ENCODE measurements at places on chromosomes 3 and 15. TPM values are rescaled to one million over a fixed set of nuclear protein-coding genes. Genes with fewer than 3 reads are reported as not detected.

MME gene
- total RNA-seq = 34.5 TPM

SLC15A2 gene
- 24.2 TPM for total RNA-seq

LOXL1 gene
- 7.9 TPM for total RNA-seq

GPR171 gene
- total RNA-seq = 0.79 TPM

CHRNA3 gene
- total RNA-seq = 4.5 TPM

GPR176 gene
- 28.3 TPM for total RNA-seq

AP3B2 gene
- 19.3 TPM for total RNA-seq

LMAN1L gene
- 0.11 TPM for total RNA-seq

CCR9 gene
- total RNA-seq = 2.0 TPM

SLC28A1 gene
- 0.22 TPM for total RNA-seq

FILIP1L gene
- total RNA-seq = 18.7 TPM

TMEM42 gene
- total RNA-seq = 11.1 TPM

GOLGA8Q gene
- total RNA-seq = 2.4 TPM

DNA sequence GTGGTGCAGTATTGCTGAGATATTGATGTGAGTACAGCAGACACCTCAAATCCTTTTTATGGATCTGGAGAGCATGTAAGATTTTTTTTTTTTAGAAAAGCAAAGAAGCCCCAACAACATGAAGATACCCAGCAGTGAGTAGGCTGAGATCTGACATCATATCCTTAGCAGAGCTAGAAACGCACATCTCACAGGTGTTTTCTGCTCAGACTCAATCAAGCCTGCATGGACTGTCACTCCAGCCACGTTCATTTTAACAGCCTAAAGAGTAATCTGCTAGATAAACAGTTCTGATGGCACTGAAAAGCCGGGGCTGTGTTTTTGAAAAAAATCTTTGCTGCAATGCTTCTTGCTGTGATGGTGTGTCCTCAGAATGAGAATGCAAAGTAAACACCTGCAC lies 544.2 kb downstream of the FGF12 start:
- DNase-seq = no peak

DNA sequence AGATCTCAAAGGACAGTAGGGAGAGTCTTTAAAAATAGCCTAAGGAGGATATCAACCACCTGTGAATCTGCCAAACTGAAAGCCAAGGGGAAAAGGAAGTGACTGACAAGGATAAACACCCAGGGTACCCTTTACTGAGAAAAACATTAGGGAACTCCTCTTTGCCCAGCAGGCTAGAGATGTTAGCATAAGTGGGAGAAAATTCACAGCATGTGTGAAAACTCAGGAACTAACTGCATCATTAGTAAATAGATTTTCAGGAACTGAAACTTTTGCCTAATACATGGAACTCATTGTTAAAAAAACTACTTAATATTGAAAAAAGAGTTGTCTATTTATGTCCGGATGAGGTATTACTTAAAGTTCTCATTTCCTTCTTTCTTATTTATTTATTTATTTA lies 375.5 kb downstream of the NTRK3 start:
- DNase-seq = no peak

GRCh38 chr3:37855363-37855970 lies 6.2 kb upstream of the CTDSPL start:
- peak; percentile 62 for DNase-seq

DNA sequence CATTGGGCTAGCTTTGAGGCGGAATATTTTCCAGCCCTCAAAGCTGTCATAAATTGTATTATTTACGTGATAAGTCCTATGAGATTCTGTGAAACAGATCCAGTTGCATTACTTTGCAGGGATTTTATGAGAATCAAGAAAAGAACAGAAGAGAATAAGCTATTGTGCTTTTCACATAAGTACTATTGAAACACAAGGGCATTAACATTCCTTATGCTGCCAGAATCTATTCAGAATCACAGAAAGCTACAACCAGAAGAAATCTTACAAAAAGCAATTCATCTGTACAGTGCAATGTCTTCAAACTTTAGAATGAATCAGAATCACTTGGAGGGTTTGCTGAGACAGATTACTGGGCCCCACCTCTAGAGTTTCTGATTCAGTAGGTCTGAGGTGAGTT lies 10.6 kb upstream of the CACNA1D start:
- DNase-seq = no peak

GRCh38 chr3:55549177-55549576 lies 62.1 kb upstream of the WNT5A start:
- DNase-seq = no peak

DNA sequence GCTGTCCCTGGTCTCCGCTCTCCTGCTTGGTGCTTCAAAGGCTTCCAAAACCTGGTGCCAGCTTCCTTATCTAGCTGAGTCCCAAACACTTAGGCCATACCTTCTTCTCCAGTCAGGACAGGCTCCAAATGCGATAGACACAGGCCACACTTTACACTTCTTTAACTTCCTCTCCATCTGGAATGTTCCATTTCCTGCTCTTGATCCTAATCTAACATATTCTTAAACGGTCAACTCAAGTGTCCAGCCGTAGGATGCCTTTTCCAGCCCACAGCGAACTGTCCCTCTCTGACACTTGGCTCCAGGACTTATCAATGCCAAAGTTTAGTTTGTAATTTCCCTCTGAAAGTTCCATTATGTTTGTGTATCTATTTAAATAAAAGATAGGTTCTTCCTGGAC lies 19.2 kb upstream of the PLA2G4F start:
- no peak for DNase-seq

- DNase-seq = no peak
These were observed 1.2 kb downstream of the USP19 start for GRCh38 chr3:49119439-49119838.

DNA sequence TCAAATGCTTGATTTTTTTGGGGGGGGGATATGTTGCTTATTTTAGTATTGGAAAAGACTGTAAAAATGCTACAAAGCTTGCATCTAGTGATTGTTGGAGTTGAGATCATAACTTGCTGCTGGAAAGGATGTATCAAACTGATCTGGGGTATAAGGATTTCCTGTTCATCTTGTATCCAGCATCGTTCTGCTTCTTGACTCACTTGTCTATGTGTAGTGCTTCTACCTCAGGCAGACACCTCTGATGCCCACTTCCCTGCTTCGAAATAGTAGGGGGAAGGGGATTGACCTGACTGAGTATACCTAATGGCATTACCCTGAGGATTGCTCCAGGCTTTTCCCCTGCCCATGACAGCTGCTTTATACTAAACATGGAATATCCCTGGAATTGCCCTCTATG lies 42.7 kb downstream of the STT3B start:
- no peak for DNase-seq

DNA sequence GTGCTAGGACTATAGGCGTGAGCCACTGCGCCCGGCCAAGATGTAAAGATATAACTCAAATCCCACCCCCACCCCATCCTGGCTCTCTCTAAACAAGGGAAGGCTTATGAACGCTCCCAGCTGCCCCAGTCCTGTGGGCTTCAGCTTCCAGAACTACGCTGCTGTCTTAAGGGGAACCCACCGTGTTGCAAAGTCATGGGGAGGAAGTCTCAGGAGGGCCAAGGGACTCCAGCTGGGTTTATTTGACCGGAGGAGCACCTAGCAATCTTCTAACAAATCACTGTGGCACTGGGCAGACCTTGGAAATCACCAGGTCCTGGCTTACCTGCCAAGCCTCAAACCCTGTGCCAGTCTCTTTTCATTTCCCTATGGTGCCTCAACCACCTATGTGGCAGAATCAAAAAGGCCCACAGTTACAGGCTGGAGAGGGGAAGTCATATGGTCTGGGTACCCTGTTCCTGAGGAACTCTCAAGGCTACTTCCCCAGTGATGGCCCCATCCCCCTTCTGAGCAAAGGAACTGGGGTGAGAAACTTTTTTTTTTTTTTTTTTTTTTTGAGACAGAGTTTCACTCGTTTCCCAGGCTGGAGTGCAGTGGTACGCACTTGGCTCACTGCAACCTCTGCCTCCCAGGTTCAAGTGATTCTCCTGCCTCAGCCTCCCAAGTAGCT lies 83.4 kb downstream of the RBPMS2 start:
- no peak for DNase-seq

DNA sequence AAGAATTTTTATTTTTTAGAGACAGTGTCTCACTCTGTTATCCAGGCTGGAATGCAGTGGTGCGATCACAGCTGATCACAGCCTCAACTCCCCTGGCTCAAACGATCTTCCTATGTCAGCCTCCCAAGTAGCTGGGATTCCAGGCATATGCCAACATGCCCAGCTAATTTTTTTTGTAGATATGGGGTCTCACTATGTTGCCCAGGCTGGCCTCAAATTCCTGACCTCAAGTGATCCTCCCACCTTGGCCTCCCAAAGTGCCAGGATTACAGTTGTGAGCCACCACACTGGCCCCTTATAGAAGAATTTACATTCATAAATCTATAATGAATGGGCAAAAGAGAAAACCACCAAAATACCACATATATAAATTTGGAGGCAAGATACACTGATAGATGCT lies 15.2 kb downstream of the SENP7 start:
- no peak for DNase-seq

- no peak for DNase-seq
These were observed 24.0 kb upstream of the PTPRG start for GRCh38 chr3:61537366-61537765.

- DNase-seq = no peak
These were observed 128.5 kb downstream of the CDIN1 start for GRCh38 chr15:36707884-36708435.

DNA sequence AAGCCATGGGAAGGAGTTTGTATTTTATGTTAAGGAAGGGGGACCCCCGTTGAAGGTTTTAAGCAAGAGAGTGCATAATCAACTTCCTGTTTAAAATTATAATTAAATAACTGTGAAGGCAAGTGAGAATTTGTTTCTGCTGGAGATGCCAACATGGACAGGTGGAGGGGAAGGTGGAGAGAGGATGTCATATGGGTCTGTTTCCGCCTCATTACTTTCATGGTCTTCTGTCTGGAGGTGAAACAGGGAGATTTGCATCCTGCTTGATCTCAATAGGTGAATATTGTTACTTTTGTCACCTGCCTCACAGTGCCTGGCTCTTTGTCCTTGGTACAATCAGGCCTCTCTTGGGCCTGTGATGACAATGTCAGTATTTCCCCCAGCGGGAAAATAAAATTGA lies 300.6 kb upstream of the LMCD1 start:
- DNase-seq = peak; percentile 41

- no peak for DNase-seq
These were observed 578 bp downstream of the OIP5 start for GRCh38 chr15:41331833-41332193.

GRCh38 chr15:73712107-73712506 lies 27.9 kb downstream of the CD276 start:
- no peak for DNase-seq

- no peak for DNase-seq
These were observed 8.1 kb upstream of the CDIN1 start for GRCh38 chr15:36571301-36571700.

DNA sequence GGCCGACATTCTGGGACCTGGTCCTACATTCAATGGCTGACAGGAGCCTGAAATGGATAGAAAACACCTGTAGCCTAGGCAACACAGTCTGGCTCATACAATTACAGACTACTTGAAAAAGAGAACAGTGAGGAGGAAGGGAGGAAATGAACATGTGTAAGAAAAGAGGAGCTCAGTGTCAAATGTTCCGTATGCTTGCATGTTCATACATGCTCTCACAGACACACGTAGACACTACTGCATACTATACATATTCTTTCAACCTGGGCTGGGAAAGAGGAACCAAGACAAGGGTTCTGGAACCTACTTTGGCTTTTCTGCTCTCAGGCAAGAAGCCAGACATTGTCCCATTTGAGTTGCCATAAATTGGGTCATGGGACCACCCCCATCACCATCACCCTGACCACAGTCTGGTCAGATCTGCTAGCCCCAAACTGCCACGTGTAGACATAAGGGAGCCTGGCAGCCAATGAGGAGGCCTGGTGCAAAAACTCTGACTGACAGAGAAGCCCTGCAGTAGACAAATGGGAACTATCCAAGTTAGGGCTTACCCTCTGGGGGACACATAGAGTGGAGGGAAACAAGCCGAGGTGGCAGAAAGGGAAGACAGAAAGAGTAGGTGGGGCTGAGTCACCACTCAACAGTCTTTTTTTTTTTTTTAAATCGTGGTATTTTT lies 310.0 kb downstream of the SHQ1 start:
- DNase-seq = no peak

- DNase-seq = peak; percentile 12
These were observed 23.6 kb downstream of the NR2F2 start for GRCh38 chr15:96353930-96354730.

DNA sequence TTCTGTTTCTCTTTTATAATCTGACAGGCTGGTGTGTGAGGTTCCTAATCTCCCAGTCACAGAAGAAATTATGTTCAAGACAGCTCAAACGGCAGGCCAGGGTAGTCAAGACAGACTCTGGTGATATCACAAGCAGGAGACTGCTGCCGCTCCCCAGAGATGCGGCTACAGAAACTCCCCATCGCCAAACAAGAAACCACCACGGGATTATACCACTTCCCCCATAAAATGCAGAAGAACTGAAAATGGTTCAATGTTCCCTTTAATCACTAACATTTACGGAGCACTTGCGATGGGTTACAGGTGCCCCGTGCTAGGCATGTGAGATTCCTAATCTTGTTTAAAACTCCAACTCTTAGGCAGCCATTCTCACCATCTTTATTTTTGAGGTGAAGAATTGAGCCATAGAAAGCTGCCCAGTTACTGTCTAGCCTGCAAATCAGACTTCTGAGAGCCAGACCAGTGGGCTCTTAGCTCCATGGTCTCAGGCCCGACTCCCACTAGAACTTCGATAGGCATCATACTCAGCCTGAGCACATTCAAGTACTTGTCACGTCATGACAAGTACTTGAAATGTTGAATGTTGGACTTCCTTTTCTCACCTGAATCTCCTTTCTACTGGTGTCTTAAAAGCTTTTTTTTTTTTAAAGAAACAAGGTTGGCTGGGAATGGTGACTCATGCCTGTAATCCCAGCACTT lies 58.4 kb downstream of the TBC1D2B start:
- DNase-seq = no peak

DNA sequence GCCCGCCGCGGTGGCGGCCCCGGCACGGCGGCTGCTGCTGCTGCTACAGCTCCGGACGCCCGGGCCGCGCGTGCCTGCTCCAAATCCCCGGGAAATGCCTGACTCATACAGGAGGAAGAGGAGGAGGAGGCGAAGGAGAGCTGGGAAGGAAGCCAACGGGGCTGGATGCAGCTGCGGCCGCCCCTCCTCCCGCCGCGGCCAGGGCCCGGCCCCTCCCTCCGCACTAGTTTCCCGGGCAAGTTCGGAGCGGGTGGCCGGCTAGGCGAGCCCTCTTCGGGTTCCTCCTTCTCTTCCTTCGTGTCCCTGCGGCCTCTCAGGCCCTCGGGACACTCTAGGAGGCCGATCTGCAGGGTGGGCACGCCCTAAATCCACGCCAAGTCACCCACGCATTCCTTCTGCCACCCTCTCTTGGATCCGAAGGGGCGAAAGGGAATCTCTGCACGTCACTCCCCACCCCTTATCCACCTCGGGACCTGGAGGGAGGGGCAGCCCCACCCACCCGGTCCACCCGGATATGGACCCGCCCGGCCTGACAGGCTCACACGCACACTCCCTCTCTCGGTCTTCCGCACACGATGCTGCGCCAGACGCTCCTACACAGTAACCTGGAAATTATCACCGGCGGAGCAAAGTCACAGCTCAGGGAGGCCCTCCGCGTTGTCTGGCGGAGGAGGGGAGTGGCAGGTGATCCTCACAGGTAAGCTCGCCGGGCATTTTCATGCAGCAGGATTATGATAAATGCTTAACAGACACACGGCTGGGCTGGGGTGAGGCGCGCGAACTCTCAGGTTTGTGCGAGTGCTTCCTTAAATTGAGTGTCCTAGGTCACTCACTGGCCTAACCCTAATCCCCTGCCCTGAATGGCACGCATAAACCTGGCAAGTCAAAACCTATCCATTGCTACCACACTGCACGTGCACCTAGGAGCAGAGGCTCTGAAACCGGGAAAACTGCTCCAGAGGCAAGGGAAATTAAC lies at the start of the genes OSBPL10 and ZNF860:
Gene OSBPL10, minus strand, starts transcription at position 57 of the 976 bp plus-strand sequence. CDS start 83 bp downstream, outside the sequence.
Gene ZNF860, plus strand, starts transcription at position 545 of the 976 bp plus-strand sequence. CDS start 7,330 bp downstream, outside the sequence.
- DNase-seq = peak; percentile 88

- DNase-seq = no peak
These were observed 61.0 kb downstream of the SCN5A start for GRCh38 chr3:38588371-38588971.

Measured in spinal cord (tissue), 10 donors.